ENCODE measurements at places on chromosomes 4 and X.

DNA sequence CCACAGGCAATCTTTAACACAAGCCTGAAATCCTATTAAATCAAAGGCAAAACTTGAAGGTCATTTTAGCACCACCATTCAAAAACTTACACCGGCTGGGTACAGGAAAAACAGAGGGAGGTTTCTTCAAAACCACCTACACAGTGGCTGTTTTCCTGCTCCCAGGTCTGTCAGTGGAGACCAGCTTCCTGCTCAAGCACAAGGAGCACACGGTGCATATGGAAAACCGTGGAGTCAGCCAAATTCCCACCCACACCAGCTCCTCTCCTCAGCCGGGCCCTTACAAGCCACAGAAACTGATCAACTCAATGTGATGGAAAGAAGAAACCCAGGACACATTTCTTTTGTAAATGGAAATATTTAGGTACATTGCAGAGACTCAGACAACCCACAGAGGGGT lies 14.3 kb upstream of the FAM241A start:
- no peak for DNase-seq

DNA sequence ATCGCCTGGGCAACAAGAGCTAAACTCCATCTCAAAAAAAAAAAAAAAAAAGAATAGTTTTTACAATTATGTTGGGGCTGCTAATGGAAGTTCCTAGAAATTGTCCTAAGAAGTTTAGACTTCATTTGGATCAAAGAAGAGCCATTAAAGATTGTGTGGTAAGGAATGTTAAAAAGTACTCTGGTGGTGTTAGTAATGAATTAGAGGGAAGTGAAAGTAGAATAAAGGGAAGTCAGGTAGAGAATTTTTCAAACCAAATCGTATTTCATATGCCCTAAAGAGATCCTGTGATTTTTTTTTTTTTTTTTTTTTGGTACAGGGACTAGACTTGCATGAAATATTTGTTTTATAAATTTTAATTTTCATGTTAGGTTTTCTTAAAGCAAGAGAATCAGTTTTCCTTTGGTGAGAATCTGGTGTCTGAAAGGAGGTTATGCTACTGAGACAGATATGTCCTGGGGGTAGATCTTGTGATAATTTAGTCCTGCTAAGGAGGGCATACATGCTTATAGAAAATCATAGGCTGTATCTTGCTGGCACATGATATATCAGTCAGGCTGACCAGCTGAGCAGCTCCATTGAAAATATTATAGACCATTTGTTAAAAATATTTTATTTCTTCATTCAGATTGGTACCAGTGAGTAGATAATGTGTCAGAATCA lies 10.7 kb downstream of the SEC24B start:
- DNase-seq: no peak

DNA sequence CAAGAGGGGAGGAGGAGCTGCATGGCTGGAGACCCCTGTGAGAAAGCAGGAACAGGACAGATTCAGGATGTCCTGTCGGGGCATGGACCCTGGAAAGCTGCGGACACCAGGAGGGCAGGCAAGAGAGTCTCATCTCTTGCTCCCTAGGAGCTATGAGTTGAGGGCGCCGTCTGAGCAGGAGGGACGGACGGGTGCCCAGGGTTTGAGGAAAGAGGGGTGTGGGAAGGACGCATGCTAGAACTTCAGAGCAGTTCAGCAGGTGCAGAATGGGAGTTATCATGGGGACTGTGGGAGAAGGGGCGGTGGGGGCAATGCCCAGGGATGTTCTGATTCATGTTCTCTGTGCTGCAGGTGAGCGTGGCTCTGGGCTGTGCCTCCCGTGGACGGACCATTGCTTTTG lies 24.8 kb downstream of the TKTL1 start:
- DNase-seq: no peak

DNA sequence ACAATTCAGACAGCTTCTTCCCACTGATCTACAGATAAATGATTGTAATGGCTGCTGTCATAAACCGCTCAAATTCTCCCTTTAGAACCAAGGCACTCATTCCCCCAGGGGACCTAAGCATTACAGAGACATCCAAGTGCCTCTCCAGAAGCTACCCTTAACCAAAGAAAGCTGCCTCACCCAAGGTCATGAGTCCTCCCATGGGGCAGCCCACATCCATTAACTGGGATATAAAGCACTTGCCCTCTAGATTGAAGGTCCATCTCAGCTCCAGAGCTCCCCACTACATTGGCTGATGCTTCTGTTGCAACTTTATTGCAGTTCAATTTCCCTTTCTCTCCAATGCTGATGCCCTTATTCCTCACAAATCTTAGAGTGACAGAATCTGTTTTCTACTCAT lies 40.5 kb upstream of the DCAF8L2 start:
- DNase-seq: no peak

DNA sequence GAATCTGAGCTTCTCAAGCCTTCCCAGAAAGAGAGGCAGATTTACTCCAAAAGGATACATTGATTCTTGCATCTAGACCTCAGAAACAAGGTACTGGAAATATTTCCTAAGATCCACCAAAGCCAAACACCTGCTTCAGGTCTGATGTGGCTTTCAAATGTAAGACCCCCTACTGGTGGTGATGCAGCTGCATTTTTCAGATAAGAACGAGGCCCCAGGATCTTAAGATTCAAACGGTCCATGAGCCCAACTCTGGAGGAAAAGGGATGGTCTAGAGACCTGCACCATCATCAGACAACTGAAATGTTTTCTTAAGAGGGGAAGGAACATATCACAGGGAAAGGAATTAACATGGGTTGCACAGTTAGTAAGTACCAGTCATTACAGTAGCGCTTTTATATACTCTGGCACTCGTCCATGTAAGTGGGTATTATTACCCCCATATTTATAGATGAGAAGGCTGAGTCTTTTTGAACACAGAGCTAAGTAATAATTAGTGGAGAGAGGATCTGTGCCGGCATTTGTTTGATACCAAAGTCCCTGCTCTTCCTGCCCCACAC lies 73.7 kb downstream of the LEF1 start:
- no peak for DNase-seq
